SIG-M5 (cell line): ENCODE measurements at places on chromosomes 7 and 10.

- no peak for DNase-seq
Observed at GRCh38 chr7:92436612-92437445, 10.5 kb upstream of the GATAD1 start.

DNA sequence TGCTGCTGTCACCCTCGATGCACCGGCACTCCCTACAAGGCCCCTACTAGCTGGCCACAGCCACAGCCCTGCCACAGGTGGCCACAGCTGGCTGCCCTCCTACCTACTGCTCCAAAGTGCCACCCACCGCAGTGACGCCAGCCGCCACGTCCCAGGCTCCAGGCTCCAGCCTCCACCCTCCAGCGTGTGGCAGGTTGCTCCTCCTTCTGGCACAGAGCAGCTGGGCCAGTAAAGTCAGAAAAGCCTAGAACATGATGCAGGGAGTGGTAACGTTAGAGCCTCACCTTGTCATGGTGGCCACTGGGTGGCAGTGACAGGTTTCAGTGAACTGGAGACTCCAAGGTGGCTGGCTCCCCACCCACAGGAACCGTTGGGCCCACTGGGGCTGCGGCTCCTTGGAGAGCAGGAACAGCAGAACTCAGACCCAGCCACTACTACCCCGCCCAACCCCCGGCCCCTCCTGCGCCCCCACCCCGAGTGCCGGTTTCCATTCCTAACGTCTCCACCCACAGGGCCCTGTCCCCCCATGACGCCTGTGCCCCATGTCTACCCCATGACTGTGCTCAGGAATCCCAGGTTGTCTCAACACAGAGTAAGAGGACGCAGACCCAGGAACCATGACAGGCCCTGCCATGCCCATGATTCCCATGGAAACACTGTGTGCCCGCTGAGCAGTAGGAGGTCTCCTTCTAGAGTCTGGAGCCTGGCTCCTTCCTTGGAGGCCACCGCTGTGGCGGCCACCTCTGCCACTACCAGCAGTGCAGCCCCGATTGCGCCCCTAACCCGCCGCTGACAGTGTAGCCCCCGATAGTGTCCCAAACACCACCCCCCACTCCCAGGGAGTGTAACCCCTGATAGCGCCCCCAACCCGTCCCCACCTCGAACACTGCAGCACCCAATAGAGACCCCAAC is 52.3 kb upstream of the ZNF33B start:
- no peak for DNase-seq

DNA sequence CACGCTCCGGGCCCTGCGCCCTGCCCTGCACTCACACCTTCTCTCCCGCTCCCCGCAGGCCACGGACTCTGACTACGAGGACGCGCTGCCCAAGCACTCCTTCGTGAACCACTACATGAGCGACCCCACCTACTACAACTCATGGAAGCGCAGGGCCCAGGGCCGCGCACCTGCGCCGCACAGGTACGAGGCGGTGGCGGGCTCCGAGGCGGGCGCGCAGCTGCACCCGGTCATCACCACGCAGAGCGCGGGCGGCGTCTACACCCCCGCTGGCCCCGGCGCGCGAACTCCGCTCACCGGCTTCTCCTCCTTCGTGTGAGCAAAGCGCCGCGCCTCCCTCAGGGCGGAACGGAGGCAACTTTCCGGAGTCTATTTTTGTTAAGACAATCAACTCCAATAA is 417.0 kb upstream of the FOXK1 start:
- DNase-seq = no peak

DNA sequence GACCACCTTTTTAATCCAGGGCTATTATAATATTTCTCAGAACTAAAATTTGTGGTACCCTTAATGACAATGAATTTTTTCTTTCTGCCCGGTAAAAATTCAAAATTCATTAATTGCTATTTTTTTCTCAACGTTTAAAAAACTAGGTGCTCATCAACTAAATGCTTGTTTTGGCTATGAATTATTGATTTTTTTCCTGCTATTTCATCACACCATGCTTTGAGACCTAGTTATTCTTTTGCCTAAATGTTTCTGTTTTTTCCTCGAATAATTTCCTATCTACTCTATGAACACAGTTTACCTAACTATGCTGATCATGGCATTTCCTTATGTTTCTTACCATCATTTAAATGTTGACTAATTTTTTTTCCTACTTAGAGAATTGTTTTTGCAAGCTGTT is 5.6 kb upstream of the CD36 start:
- no peak for DNase-seq

DNA sequence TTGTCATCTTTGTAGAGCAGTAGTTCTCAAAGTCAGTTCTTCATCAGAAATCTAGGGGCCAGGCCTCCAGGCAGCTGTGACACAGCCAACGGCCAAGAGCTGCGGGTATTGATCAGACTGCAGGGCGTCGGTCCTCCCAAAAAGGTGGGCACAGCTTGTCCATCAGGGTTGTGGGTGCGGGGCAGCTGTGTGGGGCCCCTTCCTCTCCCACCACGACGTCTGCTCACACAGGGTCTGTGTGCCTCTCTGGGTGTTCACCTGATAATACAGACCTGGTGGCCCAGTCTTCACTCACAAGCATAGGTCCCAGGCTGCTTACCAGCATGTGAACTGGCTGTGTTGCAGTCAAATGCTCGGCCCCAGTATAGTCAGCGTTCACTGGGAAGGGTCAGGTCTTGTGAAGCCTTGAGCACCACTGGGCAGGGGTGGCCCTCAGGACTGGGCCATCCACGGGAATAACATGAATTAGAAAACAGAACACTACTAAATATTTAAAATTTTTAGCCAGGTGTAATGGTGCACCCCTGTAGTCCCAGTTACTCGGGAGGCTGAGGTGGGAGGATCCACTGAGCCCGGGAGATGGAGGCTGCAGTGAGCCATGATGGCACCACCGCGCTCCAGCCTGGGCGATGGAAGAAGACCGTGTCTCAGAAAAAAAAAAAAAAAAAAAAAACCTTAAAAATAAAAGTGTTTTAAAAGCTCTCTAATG is 102.8 kb upstream of the DIP2C start:
- no peak for DNase-seq

DNA sequence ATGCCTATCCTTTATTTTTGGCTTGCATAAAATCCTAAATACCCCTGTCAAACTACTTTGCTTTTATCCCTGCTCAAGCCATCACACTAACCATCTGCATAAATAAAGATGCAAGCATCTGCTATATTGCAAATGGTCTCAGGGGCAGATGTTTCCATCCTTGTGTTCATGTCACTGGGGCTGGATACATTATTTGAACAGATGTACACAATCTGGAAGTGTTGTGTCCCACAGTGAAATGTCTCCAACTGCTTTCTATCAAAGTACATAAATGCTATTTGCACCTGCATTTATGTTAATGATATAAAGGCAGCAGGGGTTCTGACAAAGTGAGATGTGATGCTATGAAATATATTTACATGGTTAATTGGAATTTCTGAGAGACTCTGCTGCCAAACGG is 163.1 kb downstream of the ZNF438 start:
- no peak for DNase-seq

GRCh38 chr7:22635349-22635748 is 91.7 kb upstream of the IL6 start:
- DNase-seq = no peak

- DNase-seq = no peak
Observed at GRCh38 chr10:95276367-95277200, 14.2 kb downstream of the PDLIM1 start.

DNA sequence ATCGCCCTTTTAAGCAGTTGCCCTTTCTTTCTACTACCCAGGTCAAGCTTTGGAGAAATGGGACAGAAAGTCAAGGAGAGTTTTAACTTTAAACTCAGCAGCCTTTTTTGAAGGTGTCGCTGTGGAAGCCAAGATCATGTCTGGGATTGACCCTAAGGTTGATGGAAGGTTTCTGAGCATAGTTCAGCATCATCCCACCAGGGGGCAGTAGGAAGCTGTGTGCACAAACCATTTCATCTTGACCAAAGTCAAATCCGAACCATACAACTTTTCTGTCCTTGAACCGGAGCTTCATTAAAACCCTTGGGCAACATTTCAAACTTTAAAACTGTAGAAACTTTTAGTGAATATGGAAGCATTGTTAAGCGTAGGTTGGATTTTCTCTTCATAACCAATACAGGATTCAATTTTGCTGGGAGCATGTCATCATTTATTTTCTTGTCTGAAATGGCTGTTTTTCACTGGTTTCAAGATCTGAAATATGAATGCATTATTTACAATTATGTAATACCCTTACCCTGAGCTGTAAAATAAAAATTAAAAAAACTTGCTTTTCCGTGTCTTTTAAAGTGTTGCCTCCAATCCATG is 214.4 kb upstream of the KIAA1217 start:
- DNase-seq = no peak
